ENCODE measurements at places on chromosomes 13 and 19.

GRCh38 chr13:37613236-37613635, 14.7 kb upstream of the POSTN start:
- no peak for DNase-seq

DNA sequence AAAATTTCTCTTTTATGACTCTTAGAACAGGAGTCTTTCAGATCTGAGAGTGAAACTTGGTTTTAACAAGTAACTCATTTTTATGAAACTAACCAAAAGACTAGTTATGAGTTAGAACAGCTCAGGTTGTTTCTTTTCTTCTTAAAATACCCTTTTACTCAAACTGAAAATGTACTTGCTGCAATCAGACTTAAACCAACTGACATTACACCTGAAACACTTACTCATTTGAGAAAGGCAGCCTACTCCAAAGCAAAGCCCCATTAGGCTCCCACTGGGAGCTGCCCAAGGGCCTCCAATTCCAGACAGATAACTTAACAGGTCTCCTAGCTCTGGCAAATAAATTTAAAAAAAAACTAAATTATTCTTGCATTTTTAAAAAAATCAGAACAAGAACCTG, 3.6 kb downstream of the FOXO1 start:
- no peak for DNase-seq

DNA sequence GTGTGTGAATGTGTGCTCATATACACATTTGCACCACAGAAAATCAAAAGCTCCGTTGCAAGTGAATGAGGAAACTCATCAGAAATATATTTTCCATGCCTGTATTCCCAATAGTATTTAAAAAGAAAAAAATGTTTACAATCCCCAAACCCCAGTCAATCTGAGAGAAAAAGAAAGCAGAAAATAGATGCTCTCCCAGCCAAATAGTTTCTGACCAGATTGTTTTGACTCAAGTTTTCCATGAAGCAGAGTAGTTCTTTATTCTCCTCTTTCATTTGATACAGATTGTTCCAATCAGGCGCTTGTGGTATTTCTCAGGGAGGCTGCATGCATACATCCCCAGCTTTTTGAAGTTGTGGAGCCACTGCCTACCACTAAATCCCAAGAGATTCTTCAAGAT, 110.6 kb downstream of the STARD13 start:
- DNase-seq = no peak

- DNase-seq = no peak
Measured at GRCh38 chr19:33411621-33412180, 38.2 kb downstream of the CEBPG start.

DNA sequence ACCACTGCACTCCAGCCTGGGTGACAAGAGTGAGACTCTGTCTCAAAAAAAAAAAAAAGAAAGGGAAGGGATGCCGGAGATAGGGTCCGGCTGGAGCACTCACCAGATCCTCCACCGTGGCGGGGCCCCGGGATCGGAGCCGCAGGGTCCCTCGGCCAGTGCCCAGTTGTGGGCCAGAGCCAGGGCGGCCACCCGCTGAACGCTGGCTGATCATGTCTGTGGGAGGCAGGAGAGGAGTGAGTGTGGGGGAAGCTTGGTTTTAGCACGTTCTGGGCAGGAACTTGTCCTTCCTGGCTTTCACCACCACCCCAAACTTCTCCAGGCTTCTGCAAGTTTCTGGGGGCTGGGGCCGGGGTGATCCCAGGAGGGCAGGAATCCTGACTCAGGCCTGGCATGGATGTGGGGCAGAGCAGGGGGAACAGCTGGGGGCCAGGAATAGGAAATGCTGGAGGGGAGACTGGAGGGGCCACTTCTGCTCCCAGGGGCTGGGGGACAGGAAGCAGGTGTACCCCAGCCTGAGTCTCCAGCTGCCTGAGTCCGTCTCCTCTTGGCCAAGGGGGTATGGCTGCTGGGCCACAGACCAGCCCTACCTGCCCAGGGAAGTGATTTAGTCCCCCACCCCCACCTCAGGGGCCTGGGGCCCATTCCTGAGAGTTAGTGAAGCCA, 4.3 kb upstream of the PTGER1 start:
- DNase-seq = no peak

GRCh38 chr13:44267980-44268379, 105.6 kb upstream of the SERP2 start:
- DNase-seq = no peak

GRCh38 chr13:111904701-111905608, 162.0 kb upstream of the SOX1 start:
- DNase-seq = no peak

- DNase-seq = peak; percentile 65
Measured at GRCh38 chr19:18119717-18120105, 22.1 kb downstream of the MAST3 start.

DNA sequence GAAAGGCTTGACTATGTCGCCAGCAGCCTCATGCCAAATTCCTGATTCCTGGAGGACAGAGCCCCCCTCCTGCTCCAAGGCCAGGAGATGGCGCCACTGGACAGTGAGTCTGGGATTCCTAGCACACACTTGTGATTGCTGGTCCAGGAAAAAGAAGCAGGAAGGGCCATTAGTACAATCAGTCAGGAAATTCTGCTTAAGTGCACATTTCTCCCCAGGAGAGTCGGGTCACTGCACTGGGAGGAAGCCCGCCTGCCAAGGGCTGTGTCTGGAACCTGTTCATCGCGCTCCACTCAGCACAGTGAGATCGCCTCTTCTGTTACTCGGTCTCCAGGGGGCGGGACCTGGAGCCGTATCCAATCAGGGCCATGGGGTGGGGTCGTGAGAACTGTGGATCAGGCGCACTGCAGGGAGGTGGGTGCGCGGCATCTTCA, 65.1 kb downstream of the ZNF823 start:
- no peak for DNase-seq

GRCh38 chr19:1063909-1064660, 2.9 kb upstream of the ARHGAP45 start:
- no peak for DNase-seq

DNA sequence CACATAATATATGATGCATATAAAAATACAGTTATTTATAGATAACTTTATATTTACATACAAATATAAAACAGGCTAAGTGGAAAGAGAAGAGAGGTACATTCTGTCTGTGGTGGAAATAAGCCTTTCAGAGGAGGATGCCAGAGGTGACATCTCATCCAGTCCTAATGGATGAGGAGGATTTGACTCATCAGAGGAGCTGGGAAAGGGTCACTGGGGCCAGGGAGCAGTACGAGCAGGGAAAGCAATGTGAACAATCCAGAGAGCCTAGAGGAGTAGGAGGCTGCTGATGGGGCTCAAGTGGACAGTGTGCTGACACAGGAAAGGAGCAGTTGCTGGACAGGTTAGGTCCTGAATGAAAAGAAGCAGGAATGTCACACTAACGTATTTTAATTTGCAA, 18.6 kb downstream of the NALCN start:
- no peak for DNase-seq

GRCh38 chr13:111095031-111095840, 19.9 kb upstream of the ARHGEF7 start:
- DNase-seq = no peak

- no peak for DNase-seq
Measured at GRCh38 chr19:6744381-6745301, 5.2 kb downstream of the TRIP10 start.

DNA sequence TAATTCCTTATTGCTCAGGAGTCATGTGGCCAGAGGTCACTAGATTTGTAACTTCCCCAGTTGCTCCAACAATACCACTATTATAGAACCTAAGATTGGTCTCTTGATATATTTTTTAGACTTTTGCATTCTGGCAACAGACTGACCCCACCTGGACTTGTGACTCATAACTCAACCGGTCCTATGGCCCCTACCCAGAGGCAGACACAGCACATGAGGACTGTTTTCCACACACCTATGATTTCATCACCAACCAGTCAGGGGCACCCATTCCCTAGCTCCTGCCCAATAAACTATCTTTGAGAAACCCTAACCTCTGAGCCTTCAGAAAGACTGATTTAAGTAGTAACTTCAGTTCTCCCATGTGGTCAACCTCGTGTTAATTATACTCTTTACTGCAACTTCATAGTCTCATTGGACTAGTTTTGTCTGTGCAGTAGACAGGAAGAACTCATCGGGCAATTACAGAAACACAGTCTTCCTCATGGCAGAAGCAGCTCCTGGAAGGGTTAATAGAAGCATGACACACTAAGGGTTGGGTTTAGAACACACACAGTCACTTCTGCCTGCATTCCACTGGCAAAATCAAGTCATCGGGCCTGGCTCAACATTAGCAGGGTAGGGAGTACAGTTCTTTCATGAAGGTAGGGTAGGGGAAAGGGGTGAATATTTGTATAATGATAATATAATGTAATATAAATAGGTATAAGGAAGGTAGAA, 251.8 kb downstream of the UQCRFS1 start:
- no peak for DNase-seq

DNA sequence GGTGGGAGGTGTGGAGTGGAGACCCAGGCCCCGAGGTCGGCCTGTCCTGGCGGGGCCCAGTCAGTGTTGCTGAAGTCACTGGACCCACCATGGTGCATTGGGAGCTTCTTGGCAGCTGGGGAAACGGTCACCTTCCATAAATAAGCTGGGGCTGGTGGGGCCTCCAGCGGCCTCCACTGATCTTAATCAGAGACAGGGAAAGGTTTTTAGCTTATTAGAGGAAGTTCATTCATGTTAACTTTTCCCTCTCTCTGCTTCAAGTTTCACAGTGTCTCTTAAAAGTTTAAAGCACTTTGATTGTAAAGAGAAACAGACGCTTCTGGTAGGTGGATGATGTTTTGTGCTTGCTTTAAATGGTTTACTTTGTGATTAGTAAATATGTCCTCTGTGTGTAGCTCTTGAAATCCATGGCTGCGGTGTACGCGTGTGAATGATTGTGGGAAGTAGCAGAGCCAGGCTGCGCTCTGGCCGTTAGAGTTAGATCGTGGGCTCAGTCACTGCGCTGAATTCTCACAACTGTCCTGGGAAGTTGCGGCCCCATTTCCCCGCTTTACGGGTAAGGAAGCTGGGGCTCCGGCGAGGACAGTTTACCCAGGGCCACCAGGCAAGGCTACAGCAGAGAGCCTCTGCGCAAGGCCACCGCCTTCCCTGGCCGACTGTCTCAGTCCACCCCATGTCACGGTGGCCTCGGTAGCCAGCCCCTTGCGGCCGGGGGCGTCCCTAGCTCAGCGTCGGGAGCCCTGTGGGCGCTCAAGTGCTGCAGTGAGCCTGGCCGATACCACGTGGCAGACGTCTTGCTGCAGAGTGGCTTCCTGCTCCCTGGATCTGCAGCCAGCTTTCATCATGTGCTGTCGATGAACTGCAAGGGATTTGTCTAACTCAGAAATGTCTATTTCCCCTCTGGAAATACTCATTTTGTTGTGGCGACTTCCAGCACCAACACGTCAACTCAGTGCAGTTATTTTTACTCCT, 16.5 kb upstream of the NDUFS7 start:
- no peak for DNase-seq

- no peak for DNase-seq
Measured at GRCh38 chr13:113589251-113589960, 4.9 kb downstream of the TFDP1 start.

- no peak for DNase-seq
Measured at GRCh38 chr13:52061587-52061986, 37.1 kb downstream of the UTP14C start.

DNA sequence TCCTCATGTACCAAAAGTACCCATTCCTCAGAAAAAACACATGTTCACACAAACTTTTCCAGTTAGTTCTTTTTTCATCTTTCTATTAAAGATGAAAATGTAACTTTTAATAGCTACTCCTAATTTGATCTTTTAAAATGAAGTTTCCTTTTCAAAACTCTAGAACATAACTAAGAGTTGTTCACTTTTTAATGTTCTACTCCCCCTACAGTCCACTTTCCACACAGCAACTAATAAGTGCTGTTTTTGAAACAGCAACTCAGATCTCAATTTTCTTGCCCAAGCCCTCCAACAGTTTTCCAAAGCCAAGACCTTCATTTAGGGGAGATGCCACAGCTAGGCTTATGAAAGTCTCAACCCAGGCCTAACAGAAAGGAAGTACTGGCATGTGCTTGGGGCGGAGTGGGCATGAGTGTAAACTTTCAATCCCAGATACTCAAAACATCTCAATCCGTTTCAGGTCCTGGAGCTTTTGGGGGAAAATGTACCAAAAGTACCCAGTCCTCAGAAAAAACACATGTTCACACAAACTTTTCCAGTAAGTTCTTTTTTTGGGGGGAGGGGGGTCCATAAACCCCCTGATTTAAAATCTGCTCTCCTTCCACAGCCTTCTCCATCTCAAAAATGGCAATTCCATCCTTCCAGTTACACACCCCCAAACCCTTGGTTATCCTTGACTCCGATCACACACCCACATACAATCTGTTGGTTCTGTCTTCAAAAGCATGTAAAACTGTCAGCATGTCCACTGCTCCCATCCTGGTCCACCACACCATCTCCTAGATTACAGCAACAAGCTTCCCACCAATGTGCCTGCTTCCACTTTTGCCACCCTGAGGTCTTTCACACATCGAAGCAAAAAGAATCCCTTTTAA, 2.0 kb downstream of the FBL start:
- no peak for DNase-seq

DNA sequence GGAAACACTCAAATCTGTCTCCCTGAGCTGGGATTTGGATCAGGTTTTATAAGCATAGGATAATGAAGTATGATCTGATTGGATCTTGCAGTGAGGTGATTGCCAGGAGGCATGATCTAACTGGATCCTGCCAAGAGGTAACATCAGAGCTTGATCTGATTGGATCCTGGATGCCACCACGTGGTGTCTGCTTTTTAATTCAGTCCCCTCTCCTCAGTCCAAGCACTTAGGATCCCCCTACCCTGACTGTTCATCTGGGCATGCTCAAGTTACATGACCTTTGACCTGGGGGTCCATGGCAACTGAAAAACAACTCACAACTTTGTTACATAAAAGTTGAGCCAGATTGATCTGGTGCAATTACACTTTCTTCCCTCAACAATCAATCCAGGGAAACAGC, 47.5 kb upstream of the LSM14A start:
- no peak for DNase-seq

DNA sequence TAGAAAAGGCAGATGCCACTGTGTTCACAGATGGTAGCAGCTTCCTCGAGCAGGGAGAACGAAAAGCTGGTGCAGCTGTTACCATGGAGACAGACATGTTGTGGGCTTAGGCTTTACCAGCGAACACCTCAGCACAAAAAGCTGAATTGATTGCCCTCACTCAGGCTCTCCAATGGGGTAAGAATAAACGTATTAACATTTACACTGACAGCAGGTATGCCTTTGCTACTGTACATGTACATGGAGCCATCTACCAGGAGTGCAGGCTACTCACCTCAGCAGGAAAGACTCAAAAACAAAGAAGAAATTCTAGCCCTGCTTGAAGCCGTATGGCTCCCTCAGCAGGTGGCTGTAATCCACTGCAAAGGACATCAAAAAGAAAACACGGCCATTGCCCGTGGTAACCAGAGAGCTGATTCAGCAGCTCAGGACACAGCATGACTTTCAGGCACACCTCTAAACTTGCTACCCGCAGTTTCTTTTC, 197.7 kb downstream of the ZNF737 start:
- no peak for DNase-seq

GRCh38 chr13:94435604-94436226, 43.8 kb downstream of the DCT start:
- no peak for DNase-seq

GRCh38 chr19:1220976-1221903, 15.7 kb downstream of the STK11 start:
- DNase-seq = no peak
